Activated B cell treated with CpG ODN at 0.5 μM for 24 hours (primary cell): ENCODE measurements at places on chromosomes 2 and 18. TPM values are rescaled to one million over a fixed set of nuclear protein-coding genes. Genes with fewer than 3 reads are reported as not detected.

- DNase-seq = no peak
These were observed 72.6 kb downstream of the SLC66A2 start for GRCh38 chr18:79878741-79879378.

- no peak for DNase-seq
These were observed 19.3 kb downstream of the UPP2 start for GRCh38 chr2:158120664-158121641.

GRCh38 chr18:8745355-8746014, 40.1 kb downstream of the MTCL1 start:
- no peak for DNase-seq

Gene REG1B
- total RNA-seq = not detected in 2 replicates

- DNase-seq = no peak
These were observed 1.7 kb downstream of the ALLC start for GRCh38 chr2:3659447-3660432.

DNA sequence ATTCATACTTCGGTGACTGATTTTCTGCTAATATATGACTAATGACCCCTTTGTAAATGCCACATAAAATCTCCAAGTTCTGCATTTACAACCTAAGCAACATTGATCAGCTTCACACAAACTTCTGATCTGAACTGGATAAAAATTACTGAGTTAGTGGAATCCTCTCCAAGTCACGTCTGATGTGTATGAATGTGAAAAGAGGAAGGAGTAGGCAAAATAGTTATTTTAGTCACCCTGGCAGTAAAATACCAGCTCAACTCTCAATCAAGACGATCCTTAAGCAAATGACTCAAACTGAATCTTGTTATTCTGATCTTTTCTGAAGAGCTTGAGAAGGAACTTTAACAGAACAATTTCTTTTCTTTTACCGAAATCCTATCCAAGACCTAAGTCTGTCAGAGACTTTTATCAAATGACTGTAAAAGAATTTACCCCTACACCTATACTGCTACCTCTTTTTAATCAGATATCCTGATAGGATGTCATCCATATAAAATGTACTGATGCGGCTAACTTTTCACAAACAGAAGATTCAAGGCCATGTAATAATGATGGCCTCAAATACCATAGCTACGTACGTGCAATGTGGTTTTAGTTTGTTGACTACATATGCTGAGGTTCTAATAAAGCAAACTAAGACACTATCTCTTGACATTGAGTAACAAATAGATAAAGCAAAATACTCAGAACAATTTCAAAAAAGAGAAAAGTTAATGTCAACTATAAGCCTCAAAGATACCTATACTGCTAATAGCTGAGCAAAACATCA, 23.7 kb downstream of the CUL3 start:
- no peak for DNase-seq

Gene SCTR
- total RNA-seq = not detected in 2 replicates

Gene TFPI
- total RNA-seq = not detected in 2 replicates

DNA sequence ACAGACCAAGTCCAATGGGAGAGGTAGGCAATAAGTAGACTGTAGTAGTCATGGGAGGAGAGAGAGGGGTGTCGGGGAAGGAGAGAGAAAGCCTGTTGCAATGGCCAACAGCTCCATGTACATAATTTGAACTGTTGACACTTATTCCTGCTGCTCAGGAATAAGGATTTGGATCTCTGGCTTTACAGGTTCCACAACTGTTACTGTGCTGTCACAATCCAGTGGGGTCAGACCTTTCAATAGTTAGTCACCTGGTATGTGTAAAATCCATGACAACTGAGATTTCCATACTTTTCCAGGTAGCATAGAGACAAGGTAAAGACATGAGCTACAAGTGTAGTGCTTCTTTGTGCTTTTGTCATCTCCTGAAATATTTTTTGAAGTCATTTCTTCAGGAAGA, 47.5 kb upstream of the RIOK3 start:
- DNase-seq = no peak

GRCh38 chr18:3604235-3604497, 154.2 kb downstream of the TGIF1 start:
- DNase-seq = no peak

DNA sequence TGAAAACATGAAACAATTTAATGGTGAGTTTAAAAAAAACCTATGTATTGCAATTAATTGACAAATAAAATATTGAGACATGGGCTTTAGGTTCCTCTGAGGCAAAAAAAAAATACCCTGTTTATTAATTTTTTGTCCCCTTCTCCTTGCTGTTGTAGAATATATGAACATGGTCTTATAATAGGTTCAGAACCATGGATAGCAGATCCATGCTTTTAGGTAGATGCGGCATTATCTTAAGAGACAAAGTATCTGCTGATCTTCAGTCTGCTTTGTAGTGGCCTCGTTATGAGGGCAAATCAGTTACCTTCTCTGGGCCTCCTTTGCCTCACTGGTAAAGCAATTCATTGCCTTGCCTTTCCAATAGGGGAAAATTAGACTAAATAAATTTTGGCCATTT, 850.7 kb downstream of the NRXN1 start:
- no peak for DNase-seq

DNA sequence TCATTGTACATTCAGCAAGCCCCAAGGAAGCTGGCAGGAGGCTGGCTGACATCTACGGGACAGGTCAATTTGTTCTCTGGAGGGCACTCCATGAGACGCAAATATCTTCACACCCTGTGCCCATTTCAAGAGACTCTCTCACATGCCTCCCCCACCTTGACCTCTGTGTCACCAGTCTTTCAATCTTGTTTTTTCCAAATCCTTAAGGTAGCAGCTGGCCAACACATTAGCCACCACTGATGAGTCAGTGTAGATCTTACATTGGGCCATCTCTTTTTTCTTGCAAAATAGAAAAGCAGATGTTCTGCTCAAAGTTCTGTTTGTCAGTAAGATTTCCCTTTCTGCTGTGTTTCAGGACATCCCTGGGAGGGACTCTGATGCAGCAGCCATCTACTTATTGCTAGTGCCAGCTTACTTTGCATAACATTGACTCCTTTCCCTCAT, 1.7 kb upstream of the DPP4 start:
- no peak for DNase-seq

- no peak for DNase-seq
These were observed 20.9 kb downstream of the MAP4K3 start for GRCh38 chr2:39416140-39416539.

DNA sequence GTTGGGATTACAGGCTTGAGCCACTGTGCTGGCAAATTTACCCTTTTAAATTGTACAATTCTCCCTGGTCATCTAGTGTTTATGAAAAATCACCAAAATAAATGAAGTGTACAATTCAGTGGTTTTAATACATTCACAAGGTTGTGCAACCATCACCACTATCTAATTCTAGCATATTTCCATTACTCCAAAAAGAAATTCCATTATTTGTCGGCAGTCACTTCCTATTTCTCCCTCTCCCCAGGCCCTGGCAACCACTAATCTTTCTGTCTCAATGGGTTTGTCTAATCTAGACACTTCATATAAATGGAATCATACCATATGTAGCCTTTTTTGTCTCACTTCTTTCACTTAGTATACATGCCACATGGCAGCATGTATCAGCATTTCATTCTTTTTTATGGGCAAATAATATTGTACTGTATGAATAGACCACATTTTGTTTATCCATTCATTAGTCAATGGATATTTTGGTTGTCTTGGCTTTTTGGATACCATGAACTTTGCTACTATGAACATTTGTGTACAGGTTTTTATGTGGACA, 12.6 kb upstream of the POLE4 start:
- DNase-seq = no peak

- no peak for DNase-seq
These were observed 7.4 kb upstream of the GPR75 start for GRCh38 chr2:53867169-53867568.

DNA sequence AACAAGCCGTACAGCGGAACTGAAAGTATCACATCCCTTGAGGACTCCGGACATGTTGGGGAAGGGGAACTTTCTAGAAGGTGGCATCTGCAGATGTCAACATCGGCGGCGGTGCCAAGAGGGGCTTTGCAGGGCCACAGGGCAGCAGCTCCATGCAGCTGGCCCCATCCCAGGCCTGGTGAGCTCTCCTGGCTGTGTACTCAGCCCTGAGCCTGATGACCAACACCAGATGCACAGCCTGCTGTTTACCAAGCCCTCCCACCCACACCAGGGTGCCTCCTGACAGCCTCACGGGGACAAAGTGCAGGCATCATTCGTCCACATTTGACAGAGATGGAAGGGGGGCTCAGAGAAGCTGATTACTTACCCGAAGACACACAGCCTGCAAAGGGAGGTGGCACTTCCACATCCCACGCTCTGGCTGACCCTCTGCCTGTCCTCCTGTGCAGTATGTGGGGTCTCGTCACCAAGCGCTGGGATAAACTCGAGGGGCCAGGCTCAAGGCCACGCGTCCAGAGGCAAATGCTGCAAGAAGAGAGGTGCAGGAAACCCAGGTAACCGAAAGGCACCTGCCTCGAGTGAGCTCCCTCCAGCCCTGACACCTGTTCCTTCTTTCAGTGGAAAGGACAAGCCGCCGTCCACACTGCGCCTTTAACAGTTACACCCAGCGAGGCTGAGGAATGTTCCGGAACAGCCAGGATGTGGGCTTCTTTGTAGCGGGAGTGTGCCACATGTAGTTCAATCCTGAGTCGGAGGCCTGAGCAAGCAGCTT, 69.0 kb upstream of the ASAP2 start:
- no peak for DNase-seq

Gene PDE6D
- 35.7 and 41.3 TPM in 2 replicates for total RNA-seq

Gene SLC38A11
- total RNA-seq = 2.2 and 2.6 TPM in 2 replicates

Gene DDX18
- 98.9 and 109 TPM in 2 replicates for total RNA-seq

DNA sequence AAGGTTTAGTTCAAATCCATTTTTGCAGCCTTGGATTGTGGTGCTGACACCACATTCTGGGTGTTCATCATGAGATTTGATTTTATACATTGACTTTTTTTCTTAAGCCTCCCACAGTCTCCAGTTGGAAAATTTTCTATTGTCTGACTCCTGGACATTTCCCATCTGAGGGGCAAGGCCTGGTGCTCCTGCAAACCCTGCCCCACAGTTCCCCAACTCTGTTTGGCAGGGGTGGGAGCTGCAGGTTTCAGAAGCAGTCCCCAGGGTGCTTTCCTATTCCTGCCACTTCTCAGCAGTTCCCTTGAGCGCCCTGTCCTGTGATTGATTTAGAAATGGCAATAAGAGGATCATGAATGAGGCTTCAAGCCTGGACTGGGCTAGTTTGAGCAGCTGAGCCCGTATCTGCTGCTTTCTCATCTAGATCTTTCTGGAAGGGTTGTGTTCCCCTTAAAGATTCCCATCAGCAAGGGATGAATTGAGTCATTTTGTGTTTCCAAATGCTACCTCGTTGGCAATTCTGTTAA, 77.0 kb downstream of the CIB4 start:
- no peak for DNase-seq

Gene FAM117B
- total RNA-seq = 21.3 and 22.5 TPM in 2 replicates

DNA sequence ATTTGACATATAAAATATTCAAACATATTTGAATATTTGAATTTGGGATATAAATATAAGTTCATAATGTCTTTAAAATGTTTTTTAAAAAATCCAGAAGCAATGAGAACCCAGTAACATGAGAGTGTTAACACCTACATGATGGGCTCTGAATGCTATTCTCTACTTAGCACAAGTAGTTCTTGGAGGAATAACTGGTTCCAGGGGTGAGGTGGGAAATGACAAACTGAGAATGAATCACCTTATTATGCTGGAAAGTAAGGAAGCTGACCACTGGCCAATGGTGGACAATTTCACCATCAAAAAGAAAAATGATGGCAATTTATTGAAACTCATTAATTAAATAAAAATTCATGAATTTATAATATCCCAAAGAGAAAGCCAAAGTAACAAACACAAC, 79.6 kb upstream of the NABP1 start:
- no peak for DNase-seq
